HepG2 (cell line): ENCODE measurements at places on chromosomes 4 and X. TPM values are rescaled to one million over a fixed set of nuclear protein-coding genes. Genes with fewer than 3 reads are reported as not detected.

MAGED4B gene
- total RNA-seq: 29.9 and 51.3 TPM in 2 replicates

STATH gene
- not detected in 2 replicates for total RNA-seq

UGT2A2 gene
- total RNA-seq: not detected in 2 replicates

GRCh38 chr4:84482564-84483563 lies 16.2 kb downstream of the NKX6-1 start:
- no peak for DNase-seq

DNA sequence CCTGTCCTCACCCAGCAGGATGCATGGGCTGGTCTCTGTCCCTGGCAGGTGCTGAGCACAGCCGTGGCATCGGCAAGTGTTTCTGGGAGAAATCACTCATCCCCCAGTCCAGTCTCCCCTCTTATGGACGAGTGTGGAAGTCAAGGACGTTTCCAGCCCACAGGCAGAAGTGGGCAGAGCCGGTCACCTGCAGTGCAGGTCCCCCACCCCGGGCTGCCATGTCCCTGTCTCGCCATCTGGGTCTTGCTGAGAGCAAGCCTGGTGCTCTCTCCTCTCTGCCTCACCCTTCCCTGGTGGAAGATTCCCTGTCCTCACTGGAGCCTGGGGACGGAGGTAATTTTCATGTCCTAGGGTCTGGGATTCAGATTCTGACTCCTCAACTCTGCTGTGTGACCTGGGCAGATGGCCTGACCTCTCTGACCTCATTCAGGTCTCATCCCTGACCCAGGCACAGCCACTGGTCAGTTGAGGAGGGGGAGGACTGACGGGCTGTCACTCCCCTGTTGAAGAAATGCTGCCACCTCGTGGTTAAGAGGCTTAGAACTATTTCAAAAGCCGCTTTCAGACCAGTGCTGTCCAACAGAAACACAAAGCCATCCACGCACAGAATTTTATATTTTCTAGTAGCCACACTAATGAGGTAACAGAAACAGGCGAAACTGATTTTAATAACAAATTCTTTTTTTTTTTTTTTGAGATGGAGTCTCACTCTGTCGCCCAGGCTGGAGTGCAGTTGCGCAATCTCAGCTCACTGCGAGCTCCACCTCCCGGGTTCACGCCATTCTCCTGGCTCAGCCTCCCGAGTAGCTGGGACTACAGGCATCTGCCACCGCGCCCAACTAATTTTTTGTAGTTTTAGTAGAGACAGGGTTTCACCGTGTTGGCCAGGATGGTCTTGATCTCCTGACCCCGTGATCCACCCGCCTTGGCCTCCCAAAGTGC lies 1.8 kb downstream of the CPZ start:
- DNase-seq: peak; percentile 75

- DNase-seq: no peak
Observed at GRCh38 chr4:71545168-71545567, 206.3 kb downstream of the SLC4A4 start.

DNA sequence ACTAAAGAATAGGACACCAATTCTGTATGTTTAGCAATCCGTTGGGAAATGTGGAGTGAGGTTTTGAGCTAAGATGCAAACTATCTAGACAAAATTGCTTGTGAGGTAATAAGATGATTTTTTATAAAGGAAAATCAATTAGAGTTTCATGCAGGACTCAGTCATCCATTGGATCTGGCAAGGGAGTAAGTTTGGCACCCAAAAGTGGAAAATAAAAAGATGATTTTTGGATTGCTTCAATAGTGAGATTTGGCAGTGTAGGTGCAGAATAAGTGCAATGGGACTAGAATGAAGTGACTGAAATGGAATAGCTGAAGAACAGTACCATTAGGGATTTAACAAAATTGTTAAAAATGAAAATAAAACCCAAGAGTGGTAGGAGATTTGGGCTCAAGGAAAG lies 290.5 kb upstream of the EPHA5 start:
- no peak for DNase-seq

DNA sequence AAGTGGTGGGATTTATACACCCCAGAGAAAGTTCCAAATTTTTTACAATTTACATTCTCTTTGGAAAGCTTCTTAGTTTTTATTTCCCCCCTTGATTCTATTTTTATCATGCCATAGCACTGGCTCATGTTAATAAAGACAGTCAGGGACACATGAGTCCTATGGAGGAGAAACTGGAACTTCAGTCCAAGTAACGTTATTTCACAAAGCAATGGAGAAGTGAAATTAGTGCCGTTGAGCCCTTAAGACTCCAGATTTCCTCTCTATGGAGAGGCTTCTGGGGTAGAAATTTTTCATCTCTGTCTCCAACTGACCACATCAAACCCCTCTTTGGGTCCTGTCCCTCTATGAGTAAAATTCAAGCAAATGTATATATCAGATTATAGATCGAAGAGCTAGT lies 12.8 kb upstream of the TASL start:
- DNase-seq: no peak

- no peak for DNase-seq
Observed at GRCh38 chr4:123510221-123510620, 113.6 kb downstream of the SPRY1 start.

GRCh38 chr4:43132010-43132582 lies 239.6 kb downstream of the GRXCR1 start:
- peak; percentile 42 for DNase-seq
